ENCODE measurements at places on chromosomes 3 and 15. TPM values are rescaled to one million over a fixed set of nuclear protein-coding genes. Genes with fewer than 3 reads are reported as not detected.

GRCh38 chr3:98568402-98568801 lies 25.0 kb downstream of the CPOX start:
- peak overlapping the region; percentile 100 for H3K27ac ChIP-seq
- no peaks in the 10 kb centered on the region for H3K27me3 ChIP-seq
- H3K36me3 ChIP-seq: peaks cover 1% of the 10 kb centered on the region
- DNase-seq: no peak

GRCh38 chr3:171541647-171542046 lies 81.4 kb upstream of the TNIK start:
- H3K4me1 ChIP-seq: peaks cover 4% of the 10 kb centered on the region
- no peak overlapping the region for H3K4me3 ChIP-seq
- no peaks in the 10 kb centered on the region for H3K27me3 ChIP-seq
- H3K36me3 ChIP-seq: no peaks in the 10 kb centered on the region

DNA sequence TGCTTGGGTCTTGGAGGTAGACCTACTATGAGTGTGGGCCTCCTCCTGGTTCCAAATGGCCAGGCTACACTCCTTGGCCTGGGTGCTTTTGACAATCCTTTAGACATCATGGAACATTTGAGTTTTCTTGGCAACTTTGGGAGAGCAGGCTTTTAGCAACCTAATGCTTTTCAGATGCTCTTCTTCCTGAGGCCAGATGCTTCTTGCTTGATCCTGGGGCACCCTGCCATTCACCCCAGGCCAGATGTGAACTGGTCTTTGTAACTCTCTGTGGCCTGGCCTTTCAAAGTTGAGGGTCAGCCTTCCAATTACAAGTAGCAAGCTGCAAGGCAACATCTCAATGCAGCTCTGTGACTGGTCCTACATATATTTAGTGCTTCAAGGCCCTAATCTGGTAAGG lies 40.5 kb downstream of the RTP1 start:
- no peaks in the 10 kb centered on the region for H3K36me3 ChIP-seq
- no peaks in the 10 kb centered on the region for H3K4me1 ChIP-seq
- no peaks in the 10 kb centered on the region for H3K27me3 ChIP-seq
- no peak for DNase-seq
- H3K27ac ChIP-seq: no peak overlapping the region
- H3K4me3 ChIP-seq: no peak overlapping the region

- H3K4me3 ChIP-seq: no peak overlapping the region
- no peaks in the 10 kb centered on the region for H3K36me3 ChIP-seq
- no peak for DNase-seq
- H3K4me1 ChIP-seq: peaks cover 2% of the 10 kb centered on the region
- H3K27ac ChIP-seq: peak overlapping the region; percentile 45
- H3K27me3 ChIP-seq: no peaks in the 10 kb centered on the region
Measured at GRCh38 chr3:188931531-188931930, 240.2 kb upstream of the TPRG1 start.

GRCh38 chr3:7536510-7536909 lies 675.6 kb downstream of the GRM7 start:
- no peaks in the 10 kb centered on the region for H3K4me1 ChIP-seq
- no peaks in the 10 kb centered on the region for H3K27me3 ChIP-seq
- no peak overlapping the region for H3K27ac ChIP-seq

DNA sequence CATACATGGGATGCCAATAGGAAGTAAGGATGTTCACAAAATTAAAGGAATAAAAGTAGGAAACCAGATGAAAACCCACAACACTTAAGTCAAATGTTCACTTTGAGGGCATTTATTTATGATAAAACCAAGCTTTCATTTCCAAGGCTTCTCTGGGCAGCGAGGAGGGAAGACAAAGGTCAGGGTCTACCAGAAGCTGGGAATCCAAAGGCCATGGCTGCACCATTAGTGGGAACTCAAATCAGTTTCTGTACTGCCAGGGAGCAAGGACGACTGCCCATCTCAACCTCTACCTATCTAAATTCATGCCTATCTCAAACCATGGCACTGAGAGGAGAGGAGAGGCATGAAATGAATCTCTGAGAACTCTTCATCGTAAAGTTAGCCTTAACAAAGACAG lies 22.6 kb downstream of the PBRM1 start:
- no peaks in the 10 kb centered on the region for H3K27me3 ChIP-seq
- peaks cover 8% of the 10 kb centered on the region for H3K36me3 ChIP-seq
- H3K4me1 ChIP-seq: peaks cover 10% of the 10 kb centered on the region
- no peak overlapping the region for H3K4me3 ChIP-seq
- no peak for DNase-seq
- H3K27ac ChIP-seq: peak overlapping the region; percentile 53

DNA sequence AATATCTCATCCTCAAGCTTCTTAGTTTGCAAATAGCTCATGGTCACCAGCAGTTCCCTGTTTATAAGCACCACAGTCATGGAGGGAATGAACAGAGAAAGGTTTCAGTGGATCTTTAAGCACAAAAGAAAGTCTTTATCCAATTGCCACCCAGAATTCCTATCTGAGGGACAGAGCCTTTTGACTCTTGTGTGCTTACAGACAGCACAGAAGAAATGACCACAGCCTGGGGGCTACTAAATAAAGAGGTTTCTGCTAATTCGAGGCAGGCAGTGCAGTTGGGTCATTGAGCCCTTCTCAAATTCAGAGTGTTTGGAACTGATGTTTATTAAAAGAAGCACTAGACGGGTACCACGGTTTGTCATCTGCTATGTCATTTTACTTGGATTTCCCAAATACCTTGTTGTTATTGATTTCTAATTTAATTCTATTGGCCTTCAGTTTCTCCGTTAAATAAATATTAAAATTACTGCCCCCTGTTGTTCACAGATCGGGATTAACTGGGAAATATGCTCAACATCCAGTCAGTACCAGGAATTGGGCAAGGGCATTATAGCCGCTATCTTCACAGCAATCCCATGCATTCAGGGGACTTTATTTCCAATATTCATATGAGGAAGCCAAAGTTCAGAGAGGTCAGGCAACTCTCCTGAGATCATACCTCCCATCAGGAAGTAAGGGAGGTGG lies 3.6 kb downstream of the PRICKLE2 start:
- H3K36me3 ChIP-seq: no peaks in the 10 kb centered on the region
- H3K4me1 ChIP-seq: no peaks in the 10 kb centered on the region
- no peak overlapping the region for H3K4me3 ChIP-seq
- peaks cover 31% of the 10 kb centered on the region for H3K27me3 ChIP-seq
- H3K27ac ChIP-seq: no peak overlapping the region
- DNase-seq: no peak

GRCh38 chr15:65767895-65768294 lies 24.2 kb downstream of the DENND4A start:
- peak overlapping the region; percentile 4 for H3K27ac ChIP-seq
- peaks cover 40% of the 10 kb centered on the region for H3K4me1 ChIP-seq
- no peak overlapping the region for H3K4me3 ChIP-seq
- no peak for DNase-seq

GRCh38 chr3:185585518-185585858 lies 607 bp upstream of the SENP2 start:
- H3K4me1 ChIP-seq: peaks cover 21% of the 10 kb centered on the region
- DNase-seq: no peak
- H3K36me3 ChIP-seq: no peaks in the 10 kb centered on the region
- H3K27me3 ChIP-seq: peaks cover 4% of the 10 kb centered on the region

- no peaks in the 10 kb centered on the region for H3K27me3 ChIP-seq
- no peaks in the 10 kb centered on the region for H3K36me3 ChIP-seq
- H3K27ac ChIP-seq: peak overlapping the region; percentile 70
- no peak overlapping the region for H3K4me3 ChIP-seq
- peaks cover 9% of the 10 kb centered on the region for H3K4me1 ChIP-seq
Measured at GRCh38 chr3:184656829-184657681, 54.8 kb downstream of the MAGEF1 start.

DNA sequence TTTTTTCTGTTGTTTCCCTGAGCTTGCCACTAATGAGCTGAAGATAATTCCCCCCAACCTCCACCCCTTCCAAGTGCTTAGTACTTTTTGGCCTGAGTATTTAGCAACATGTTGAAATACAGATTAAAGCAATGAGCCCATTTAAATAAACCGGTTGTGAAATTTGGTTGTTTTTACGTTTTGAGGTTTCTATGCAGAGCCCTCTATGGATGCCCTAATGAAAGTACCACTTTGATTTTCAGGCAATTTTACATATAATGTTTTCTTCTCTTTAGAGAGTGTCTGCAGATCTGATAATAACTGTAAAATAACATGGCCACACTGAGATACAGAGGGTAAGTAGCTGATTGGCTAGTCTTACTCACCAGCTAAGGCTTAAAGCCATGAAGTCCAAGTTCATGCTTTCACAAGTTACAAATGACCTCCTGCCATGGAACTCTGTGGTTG lies 139.4 kb upstream of the SLC7A14 start:
- no peak for DNase-seq
- H3K27me3 ChIP-seq: peaks cover 1% of the 10 kb centered on the region
- H3K27ac ChIP-seq: no peak overlapping the region
- no peaks in the 10 kb centered on the region for H3K36me3 ChIP-seq
- no peak overlapping the region for H3K4me3 ChIP-seq
- no peaks in the 10 kb centered on the region for H3K4me1 ChIP-seq

DNA sequence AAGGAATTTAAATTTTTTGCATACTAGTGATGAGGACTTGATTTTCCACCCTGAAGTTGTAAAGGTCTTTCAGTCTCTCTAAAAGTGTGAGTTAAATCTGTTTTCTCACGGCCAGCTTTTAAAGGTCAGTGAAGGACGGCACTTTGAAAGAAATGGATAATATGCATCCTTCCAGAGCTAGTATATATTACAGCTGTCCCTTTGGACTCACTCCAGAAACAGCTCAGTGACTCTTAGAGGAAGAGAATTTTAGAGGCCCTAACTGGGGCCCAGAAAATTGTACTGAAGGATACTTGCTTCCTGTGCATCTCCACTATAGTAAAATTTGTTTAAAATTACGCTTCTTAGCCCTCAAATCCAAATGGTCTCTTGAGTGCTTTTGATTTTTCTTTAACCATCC lies 41.6 kb downstream of the PIK3CA start:
- H3K36me3 ChIP-seq: no peaks in the 10 kb centered on the region
- H3K27ac ChIP-seq: no peak overlapping the region
- no peaks in the 10 kb centered on the region for H3K27me3 ChIP-seq
- no peak overlapping the region for H3K4me3 ChIP-seq
- H3K4me1 ChIP-seq: peaks cover 30% of the 10 kb centered on the region
- DNase-seq: no peak

DNA sequence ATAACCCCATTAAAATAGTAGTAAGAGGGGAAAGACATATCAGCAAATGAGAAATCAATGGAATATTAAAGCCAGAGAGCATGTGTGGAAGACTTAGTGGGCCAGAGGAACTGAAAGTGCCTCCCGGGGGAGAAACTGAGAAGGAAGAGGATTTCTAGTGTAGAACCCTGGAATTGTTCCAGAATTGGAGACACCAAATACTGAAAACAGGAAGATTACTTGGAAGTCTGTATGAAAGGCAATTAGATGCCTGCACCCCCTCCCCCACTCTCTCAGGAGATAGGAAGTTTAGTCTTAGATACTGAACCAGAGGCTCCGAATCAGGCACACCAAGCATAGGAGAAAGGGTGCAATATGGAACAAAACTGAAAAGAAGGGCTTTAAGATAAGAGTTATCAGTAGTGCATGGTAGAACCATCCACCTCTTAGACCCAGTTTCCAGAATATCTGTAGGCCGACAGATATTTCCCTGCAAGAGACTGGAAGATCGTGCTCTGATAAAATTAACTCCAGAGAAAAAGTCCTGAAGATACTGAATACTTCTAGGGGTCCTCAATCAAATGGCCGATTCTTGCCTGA lies 32.4 kb downstream of the KLHL18 start:
- H3K4me3 ChIP-seq: no peak overlapping the region
- peak overlapping the region; percentile 72 for H3K27ac ChIP-seq

- H3K36me3 ChIP-seq: no peaks in the 10 kb centered on the region
- no peak overlapping the region for H3K27ac ChIP-seq
- peaks cover 5% of the 10 kb centered on the region for H3K4me1 ChIP-seq
- peaks cover 36% of the 10 kb centered on the region for H3K27me3 ChIP-seq
- DNase-seq: no peak
- no peak overlapping the region for H3K4me3 ChIP-seq
Measured at GRCh38 chr3:127734754-127735473, 62.2 kb downstream of the ABTB1 start.

DNA sequence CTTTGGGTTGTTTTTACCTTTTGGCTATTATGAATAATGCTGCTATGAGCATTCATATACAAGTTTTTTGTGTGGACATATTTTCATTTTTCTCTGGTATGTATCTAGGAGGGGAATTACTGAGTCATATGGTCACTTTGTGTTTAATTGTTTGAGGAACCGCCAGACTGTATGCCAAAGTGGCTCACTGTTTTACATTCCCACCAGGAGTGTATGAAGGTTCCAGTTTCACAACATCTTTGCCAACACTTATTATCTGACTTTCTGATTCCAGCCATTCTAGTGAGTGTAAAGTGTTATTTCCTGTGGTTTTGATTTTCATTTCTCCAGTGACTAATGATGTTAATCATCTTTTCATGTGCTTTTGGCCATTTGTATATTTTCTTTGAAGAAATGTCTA lies 51.8 kb downstream of the CMTM7 start:
- H3K27ac ChIP-seq: peak overlapping the region; percentile 69
- no peaks in the 10 kb centered on the region for H3K27me3 ChIP-seq
- H3K36me3 ChIP-seq: peaks cover 13% of the 10 kb centered on the region
- H3K4me1 ChIP-seq: peaks cover 46% of the 10 kb centered on the region

DNA sequence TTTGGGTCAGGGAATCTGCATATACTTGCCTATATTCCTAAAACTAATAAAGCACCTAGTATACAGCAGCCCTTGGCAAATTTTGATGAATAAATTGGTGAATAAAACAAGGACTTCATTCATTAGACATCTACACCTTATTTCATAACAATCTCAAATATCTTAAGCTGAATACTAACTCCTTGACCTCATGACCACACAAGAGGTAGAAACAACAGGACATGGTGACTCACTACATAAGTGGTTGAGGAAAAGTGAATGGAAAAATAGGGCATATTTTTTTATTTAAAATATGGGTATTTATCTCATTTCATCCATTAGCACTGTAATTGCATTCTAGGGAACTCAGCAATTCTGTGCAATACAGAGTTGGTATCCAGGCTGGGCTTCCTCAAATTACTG lies 7.8 kb upstream of the STAC start:
- no peak overlapping the region for H3K4me3 ChIP-seq
- H3K27ac ChIP-seq: no peak overlapping the region
- H3K36me3 ChIP-seq: no peaks in the 10 kb centered on the region

DNA sequence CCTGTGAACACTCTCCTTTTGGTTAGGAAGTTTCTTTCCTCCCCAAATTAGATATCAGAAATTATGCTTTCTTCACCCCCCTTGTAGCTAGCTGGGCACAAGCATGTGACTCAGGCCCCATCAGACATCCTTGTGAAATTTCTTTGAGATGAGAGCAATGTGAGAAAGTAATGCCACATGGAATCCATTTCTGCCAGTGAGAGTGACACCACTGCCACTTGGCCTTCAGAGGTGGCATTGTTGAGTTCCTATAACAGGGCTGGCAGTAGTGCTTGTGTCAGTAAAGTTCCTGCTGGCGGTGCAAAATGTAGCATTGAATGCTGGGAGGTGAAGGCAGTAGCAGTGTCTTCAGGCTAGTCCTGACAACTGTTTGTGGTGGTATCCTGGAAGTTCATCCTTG lies 80.7 kb upstream of the ZNF280D start:
- H3K4me1 ChIP-seq: peaks cover 8% of the 10 kb centered on the region
- no peaks in the 10 kb centered on the region for H3K27me3 ChIP-seq
- H3K36me3 ChIP-seq: no peaks in the 10 kb centered on the region

GRCh38 chr3:15714448-15714847 lies 83.3 kb downstream of the ANKRD28 start:
- H3K36me3 ChIP-seq: peaks cover 2% of the 10 kb centered on the region
- H3K4me1 ChIP-seq: peaks cover 2% of the 10 kb centered on the region
- H3K27ac ChIP-seq: no peak overlapping the region

VEPH1 gene
- total RNA-seq: 0.15 TPM

KBTBD13 gene
- total RNA-seq: not detected

MAGEF1 gene
- total RNA-seq: 4.5 TPM

ARIH2 gene
- 166 TPM for total RNA-seq
